ENCODE measurements at places on chromosomes 5 and 9. TPM values are rescaled to one million over a fixed set of nuclear protein-coding genes. Genes with fewer than 3 reads are reported as not detected.

- DNase-seq = no peak
These were observed 13.4 kb upstream of the SLC25A51 start for GRCh38 chr9:37917313-37917731.

GRCh38 chr9:125008599-125008998 is 67.7 kb upstream of the GOLGA1 start:
- no peak for DNase-seq

SGCD gene
- 54.5 TPM for total RNA-seq

- no peak for DNase-seq
These were observed 36.3 kb upstream of the EBF1 start for GRCh38 chr5:159135896-159136531.

- no peak for DNase-seq
These were observed 32.7 kb downstream of the ERAP1 start for GRCh38 chr5:96775050-96775449.

MUSK gene
- 1.1 TPM for total RNA-seq

DNA sequence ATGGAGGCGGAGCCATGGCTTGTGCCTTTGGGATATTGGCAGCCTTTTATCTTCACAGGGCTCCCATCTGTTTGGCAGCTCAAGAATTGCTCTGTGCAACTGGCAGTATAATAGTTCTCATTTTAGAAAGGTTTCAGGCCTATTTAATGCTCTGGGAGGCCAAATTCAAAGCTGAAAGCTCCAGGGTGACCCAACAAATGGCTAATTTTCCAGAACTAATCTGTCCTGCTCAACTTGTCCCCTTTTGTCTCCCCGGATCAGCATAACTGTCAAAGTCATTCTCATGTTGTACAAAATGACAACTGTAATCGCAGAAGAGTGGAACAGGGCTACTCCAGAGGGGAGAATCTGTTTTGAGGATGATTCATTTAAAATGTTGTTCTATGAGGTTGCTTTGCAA is 52.6 kb upstream of the CXCL14 start:
- DNase-seq = no peak

- no peak for DNase-seq
These were observed 594.1 kb upstream of the FTMT start for GRCh38 chr5:121257621-121258020.

DNA sequence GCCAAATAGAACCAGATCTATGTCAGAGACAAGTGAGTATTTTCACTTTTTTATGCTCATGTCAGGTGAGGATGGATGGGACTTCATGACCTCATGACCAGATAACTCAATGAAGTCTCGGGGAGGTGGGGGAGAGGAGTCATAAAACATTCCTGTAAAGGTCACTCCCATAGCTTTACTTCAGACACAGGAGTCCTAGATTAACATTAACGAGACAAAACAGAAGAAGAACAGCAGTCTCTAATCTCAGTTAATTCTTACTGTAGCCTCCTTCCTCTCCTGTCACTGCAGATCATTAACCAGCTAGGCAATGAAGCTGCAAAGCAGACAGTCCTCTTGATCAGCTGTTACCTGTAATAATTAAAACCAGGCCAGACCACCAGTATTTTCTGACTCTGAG is 11.2 kb downstream of the CRHBP start:
- DNase-seq = no peak

GRCh38 chr5:35773967-35774366 is 82.7 kb upstream of the IL7R start:
- DNase-seq = no peak

Measured in skin of body (tissue), 3 donors.